Right forelimb (tissue), 1 donor: ENCODE measurements at places on chromosomes 1 and 21.

DNA sequence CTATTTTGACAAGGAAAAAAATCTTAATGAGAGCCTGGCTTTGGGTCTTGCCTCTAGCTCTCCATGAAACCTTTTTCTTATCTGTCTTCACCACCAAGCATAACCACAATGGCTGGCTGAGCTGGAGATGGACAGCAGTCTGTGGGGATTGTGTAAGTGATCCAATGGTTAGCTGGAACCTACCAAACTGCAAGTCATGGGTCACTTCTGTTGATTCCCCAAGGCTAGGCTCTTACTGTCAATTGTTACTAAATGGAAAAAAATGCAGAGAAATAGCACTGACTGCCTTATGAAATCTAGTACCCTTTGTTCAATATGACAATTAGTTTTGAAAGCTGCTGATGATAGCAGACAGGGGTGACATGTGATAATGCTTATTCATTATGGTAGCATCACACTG lies 359.0 kb downstream of the ST6GALNAC3 start:
- no peak for DNase-seq

DNA sequence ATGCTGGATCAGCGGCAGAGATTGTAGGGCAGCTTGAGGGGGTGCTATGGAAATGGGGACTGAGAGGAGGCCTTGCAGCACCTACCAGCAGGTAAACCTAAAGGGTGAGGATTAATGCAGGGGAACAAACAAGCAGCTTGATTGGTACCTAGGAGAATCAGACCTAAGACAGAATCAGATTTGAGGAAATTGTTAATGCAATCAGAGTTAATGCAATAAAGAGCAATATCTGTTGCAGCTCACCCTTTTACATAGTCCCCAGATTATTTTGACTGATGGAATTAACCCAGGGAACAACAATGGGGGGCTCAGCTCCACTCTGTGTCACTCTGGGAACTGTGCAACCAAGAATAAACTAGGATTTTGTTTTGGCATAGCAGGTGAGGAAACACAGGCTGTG lies 64.5 kb downstream of the ZC3H11B start:
- no peak for DNase-seq

- DNase-seq = no peak
Observed at GRCh38 chr1:78535286-78535685, 44.5 kb downstream of the PTGFR start.

DNA sequence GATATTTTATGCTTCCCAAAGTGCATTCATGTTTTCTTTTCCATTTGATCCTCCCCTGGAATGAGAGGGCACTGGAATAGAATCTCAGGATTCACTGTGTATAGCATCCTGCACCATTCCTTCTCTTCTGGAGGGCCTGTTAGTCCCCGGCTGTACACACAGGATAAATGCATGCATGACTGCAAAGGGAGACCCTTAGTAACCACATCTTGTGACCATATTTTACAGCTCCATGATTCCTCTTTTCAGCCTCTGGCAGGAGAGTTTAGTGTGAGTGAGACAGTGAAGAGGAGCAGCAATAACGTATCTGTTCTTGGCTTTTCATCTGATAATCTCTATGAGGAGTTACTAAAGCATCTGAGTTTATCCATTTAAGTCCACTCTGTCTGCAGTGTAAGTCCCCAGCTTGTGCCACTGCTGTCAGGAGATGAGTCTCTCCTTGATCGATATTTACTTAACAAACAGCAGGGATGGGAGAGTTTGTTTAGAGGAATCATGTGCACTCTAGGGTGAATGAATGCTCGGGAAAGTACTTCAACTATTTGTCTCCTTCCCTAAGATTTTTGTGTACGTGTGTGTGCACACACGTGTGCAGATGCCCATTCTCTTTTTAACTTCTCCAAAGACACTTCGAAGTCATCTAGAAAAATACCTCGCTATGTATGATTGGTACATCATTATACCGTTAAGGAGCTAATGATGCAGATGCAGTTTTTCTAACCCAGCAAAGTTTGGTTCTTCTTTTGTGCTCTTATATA lies 41.1 kb downstream of the PROX1 start:
- no peak for DNase-seq

DNA sequence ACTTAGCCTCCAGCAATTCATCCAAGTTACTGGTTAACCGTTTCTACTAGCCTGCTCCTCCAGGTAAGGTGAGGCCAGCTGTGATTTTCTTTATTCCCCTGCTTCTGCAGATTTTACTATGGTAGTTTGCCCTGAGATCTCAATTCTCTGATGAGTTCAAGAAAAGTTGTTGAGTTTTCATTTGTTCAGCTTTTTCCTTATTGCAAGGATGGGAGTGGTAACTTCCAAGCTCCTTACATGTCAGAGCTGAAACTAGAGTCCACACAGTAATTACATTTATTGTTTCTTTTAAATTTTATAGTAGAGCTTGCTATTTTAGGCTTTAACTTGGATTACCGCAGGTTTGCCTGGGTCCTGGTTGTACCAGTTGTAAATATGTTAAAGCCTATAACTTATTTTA lies 76.9 kb upstream of the ZRANB2 start:
- DNase-seq = no peak

- no peak for DNase-seq
Observed at GRCh38 chr1:56758135-56758534, 61.1 kb downstream of the FYB2 start.

DNA sequence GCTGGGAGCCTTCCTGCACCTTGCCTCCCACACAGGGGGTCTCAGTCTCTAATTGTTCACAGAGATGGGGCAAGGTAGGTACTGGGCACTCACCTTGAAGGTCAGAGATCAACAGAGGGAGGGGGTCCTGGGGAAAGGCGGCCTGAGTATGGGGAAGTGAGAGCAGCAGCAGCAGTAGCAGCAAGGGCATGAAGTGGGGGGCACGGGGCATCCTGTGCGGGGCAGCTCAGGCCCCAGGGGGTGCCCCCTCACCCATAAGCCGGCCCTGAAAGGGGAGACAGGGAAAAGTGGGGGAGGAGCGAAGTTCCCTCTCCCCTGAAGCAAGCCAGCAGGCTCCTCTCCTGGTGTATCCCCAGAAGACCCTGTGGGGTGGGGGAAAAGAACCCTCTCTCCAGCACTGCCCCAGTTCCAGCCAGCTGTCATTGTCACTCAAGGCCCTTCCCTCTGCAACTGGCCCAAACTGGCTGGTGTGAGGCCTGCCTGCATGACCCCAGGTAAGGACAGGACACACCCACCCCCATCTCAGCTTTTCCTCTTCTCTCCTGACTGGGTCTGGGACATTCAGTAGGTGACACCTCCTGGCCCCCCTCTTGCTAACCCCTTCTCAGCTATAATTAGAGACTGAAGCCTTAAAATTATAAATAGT lies 3.9 kb downstream of the SEMA6C start:
- no peak for DNase-seq

DNA sequence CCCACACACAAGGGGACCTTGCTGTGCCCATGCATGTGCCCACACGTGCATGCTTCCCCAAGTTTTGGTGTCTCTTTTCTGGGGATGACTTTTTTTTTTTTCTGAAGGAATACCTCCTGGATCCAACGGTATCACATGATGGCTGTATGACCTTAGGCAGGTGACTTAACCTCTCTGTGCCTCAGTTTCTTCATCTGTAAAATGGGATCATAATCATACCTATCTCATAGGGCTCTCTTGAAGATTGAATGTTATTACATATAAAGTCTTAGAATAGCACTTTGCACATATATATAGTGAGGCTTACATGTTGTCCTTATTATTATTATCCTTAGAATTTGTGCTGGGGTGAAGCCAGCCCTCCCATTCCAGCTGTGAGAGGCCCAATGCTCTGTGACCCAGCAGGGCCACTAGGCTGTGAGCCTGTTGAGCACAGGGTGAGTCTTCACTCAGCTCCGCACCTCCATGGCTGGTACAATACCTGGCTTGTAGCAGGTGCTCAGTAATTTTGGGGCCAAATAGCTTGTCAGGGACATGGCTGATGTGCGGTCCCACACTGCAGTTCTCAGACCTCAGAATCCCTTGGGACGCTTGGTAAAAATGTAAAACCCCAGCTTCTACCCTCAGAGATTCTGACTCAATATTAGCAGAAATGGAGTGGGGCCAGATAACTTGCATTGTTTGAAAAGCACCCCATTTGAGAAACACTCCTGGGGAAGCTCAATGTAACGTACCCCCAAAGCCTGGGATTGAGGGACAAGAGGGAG lies 20.6 kb downstream of the STUM start:
- no peak for DNase-seq

DNA sequence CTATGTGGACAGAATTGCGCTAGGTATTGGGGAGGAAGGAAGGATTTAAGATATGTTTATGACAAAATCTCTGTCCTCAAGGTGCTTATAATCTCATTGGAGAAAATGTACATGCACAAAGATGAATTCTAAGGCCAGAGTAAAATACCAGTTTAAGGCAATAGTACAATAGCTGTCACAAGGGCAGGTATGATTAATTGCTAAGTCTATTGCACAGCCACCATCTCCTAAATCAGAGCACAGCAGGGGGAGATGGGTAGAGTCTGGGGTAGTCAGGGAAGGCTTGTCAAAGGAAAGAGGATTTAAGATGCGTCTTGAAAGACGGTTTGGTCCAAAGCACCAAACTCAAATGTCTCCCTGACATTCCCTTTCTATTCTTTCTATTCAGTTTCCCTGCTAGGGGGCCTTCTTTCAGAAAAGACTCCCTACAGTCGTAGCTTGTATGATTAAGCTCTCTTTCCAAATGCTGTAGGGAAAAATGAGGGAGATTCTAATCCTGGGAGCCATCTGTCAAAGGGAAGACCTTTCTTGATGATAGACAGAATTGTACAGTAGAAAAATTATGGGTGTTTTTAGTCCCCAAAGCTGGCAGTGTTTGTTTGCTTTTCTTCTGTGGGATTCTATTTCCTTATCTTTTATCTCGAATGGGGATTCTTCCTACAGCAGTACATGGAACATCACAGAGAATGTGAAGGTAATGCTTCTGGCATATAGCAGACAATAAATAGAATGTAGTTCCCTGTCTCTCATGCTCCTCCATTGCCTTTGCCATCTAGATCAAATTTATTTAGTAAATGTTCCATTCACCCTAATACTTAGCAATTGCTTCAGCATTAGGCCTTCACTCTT lies 107.6 kb upstream of the NFIA start:
- no peak for DNase-seq

DNA sequence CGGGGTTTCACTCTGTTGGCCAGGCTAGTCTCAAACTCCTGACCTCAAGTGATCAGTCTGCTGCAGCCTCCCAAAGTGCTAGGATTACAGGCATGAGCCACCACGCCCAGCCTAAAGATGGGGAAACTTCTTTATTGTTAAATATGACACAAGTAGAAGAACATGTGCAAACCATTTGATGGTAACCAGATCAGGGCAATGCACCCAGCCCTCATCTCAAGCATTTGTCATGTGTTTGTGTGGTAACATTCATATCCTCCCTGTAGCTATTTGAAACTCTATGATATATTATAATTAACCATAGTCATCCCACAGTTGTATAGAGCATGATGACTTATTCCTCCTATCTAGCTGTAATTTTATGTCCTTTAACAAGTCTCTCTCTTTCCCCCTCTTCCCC lies 119.5 kb upstream of the TMPRSS2 start:
- DNase-seq = no peak
